ENCODE measurements at places on chromosomes 5 and 9. TPM values are rescaled to one million over a fixed set of nuclear protein-coding genes. Genes with fewer than 3 reads are reported as not detected.
A peak's percentile ranks its signal among the peaks of the same experiment; 100 is the strongest.

GRCh38 chr5:126233256-126233655, 190.0 kb upstream of the GRAMD2B start:
- no peaks in the 10 kb centered on the region for H3K36me3 ChIP-seq
- no peaks in the 10 kb centered on the region for H3K4me1 ChIP-seq
- no peak overlapping the region for H3K4me3 ChIP-seq
- H3K27me3 ChIP-seq: no peaks in the 10 kb centered on the region
- no peak overlapping the region for H3K27ac ChIP-seq

DNA sequence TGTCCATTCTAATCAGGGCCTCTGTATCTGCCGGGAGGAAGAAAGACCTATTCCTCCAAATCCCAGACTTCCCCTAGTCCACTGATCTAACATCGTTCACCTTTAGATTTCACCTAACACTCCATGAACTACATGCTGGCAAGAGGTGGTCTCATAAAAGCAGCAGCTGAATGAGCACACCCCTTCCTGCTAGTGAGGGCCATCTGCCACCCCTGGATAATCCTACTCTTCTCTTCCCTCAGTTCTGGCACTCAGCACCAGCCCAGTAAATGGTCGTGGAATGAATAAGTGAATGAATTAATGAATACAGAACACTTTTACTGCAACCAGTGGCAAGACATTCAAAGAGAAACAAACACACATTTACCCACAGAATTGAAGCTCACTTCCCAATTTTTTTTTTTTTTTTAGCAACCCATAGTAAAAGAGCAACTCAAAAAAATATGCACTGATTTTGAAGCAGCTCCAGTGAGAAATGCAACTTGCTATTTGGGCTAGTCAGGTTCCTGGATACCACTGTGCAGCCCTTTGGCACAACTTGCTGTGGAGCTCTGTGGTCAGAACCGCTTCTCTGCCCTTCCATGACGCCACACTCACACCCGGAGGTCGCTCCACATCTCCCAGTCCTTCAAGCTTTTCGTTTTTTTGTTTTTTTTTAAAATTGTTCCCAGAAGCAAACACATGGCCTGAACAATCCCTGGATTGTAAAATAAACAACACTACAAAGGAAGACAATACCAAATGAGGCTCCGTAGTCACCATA, 6.2 kb downstream of the RNF183 start:
- H3K27me3 ChIP-seq: no peaks in the 10 kb centered on the region
- H3K4me3 ChIP-seq: no peak overlapping the region
- peaks cover 5% of the 10 kb centered on the region for H3K36me3 ChIP-seq
- no peak overlapping the region for H3K27ac ChIP-seq
- DNase-seq: no peak

DNA sequence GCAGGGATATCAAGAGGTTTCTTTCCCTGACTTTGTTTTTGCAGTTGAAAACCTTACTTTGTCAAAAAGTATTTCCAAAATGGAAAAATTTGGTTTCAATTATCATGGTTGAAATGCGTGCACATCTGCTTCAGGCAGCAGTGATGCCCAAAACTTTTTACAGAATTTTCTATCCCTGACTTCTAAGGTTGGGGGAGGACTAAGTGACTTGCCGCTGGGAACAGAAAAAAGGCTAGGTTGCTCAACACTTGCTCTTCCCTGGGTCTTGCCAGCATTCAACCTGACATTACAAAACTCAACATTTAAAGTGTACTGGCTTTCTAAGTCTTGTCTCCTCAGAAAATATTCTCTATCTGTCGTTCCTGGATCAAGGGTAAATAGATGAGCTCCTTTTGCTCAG, 4.7 kb downstream of the KLHL3 start:
- no peak for DNase-seq
- H3K4me1 ChIP-seq: peaks cover 47% of the 10 kb centered on the region
- H3K27me3 ChIP-seq: no peaks in the 10 kb centered on the region
- no peaks in the 10 kb centered on the region for H3K36me3 ChIP-seq
- no peak overlapping the region for H3K4me3 ChIP-seq

The GABRA1 gene
- not detected for total RNA-seq

- no peak overlapping the region for H3K27ac ChIP-seq
- no peaks in the 10 kb centered on the region for H3K4me1 ChIP-seq
- H3K4me3 ChIP-seq: no peak overlapping the region
- DNase-seq: no peak
- no peaks in the 10 kb centered on the region for H3K36me3 ChIP-seq
Measured at GRCh38 chr9:98607787-98608186, 100.9 kb downstream of the GABBR2 start.

The ACOT12 gene
- not detected for total RNA-seq

GRCh38 chr5:156896546-156896945, 46.5 kb downstream of the PPP1R2B start:
- no peak overlapping the region for H3K4me3 ChIP-seq
- no peak for DNase-seq
- H3K36me3 ChIP-seq: no peaks in the 10 kb centered on the region
- H3K27me3 ChIP-seq: no peaks in the 10 kb centered on the region

DNA sequence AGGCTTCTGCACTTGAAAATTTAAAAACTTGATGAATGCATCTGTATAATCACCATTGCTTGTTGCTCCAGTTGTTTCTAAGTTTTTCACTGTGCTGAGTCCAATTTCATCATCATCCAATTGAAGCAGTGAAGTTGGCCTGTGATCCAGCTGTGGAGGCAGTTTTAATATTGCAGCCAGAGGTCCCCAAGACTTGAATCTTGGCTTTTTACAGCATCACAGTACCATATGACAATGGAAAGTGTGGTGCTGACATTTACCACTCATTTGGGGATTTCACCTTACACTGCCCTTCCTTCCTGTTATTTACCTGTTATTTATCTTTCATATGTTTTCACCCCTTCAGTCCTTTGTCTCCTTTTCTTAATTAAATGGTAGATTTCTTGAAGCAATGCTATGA, 76.2 kb upstream of the SPIN1 start:
- peaks cover 26% of the 10 kb centered on the region for H3K4me1 ChIP-seq
- no peaks in the 10 kb centered on the region for H3K27me3 ChIP-seq
- no peak overlapping the region for H3K4me3 ChIP-seq
- H3K36me3 ChIP-seq: no peaks in the 10 kb centered on the region
- peak; percentile 36 for DNase-seq
- H3K27ac ChIP-seq: no peak overlapping the region

DNA sequence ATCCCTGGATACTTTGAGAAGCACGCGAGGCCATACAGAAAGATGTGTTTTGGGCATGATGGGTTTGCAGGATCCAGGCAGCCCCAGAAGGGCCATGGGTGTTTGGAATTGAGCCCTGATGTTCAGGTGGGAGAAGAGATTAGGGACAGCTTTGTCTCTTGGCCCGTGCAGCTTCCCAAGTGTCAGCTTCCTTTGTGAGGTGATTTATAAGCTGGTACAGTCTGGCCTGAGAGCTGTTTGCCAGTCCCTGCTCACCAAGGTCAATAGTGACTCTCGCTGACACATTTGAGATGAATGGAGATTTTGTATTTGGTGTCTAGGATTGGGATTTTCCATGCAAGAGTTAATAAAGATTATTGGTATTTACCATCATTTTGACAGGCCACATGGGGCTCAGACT, 165.9 kb downstream of the ICE1 start:
- no peak overlapping the region for H3K27ac ChIP-seq
- H3K27me3 ChIP-seq: peaks cover 5% of the 10 kb centered on the region

GRCh38 chr5:146890731-146891440, 12.3 kb upstream of the PPP2R2B start:
- H3K36me3 ChIP-seq: no peaks in the 10 kb centered on the region
- H3K27ac ChIP-seq: no peak overlapping the region
- no peaks in the 10 kb centered on the region for H3K27me3 ChIP-seq
- H3K4me3 ChIP-seq: no peak overlapping the region
- DNase-seq: no peak

DNA sequence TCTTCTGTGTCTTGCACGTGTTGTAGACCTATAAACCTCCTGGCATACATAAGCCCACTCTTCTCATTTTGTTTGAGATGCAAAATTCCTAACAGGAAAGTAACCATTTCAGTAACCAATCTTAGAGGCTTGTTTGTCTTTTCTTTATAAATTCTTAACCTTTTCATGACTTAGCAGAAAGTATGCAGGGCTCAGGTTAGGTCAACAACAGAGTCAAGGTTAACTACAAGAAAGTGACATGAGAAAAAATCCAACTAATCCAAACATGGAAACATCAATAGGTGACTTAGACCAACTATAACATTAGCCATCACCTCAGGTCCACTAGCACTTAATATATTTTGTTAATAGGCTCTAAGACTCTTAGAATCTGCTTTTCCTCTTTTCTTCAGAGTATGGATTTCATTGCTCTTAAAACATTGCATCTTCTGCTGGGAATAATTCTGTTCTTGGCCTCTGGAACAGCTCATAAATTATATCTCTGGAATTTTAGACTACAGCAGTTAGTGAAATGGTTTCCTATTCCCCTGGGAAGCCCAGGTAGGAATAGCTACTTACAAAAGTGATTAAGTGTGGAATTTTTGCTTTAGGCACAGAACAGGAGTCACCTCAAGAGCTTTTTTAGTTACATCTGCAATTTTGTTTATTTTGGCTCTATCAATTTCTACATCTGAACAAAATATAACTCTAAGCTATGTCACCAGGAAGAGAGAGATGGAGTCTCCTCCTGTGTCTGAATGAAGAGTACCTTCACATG, 155.3 kb upstream of the ANKRD55 start:
- no peak overlapping the region for H3K4me3 ChIP-seq
- DNase-seq: no peak
- peaks cover 2% of the 10 kb centered on the region for H3K4me1 ChIP-seq
- no peak overlapping the region for H3K27ac ChIP-seq
- H3K27me3 ChIP-seq: no peaks in the 10 kb centered on the region
- H3K36me3 ChIP-seq: no peaks in the 10 kb centered on the region

The SEMA6A gene
- total RNA-seq: 0.10 TPM

- no peak for DNase-seq
- H3K27me3 ChIP-seq: no peaks in the 10 kb centered on the region
- no peaks in the 10 kb centered on the region for H3K36me3 ChIP-seq
Measured at GRCh38 chr5:68002836-68003235, 212.7 kb upstream of the PIK3R1 start.

DNA sequence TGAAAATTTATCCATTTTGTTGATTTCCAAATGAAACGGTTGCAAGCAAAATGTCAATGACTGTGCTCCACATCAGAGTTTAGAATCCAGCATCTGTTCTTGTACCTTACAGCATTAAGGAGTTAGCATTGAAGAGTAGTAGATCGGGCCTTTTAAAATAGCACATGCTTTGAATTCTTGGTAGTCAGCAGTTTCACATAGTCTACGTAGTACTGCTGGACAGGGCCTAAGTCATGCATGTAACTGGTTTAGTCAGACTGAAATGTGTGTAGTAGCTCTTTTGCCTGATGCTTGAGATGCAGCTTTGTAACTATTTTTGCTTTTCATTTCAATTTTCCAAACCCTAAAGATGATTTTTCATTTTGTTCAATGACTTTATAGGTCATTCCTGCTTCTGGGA, 19.8 kb downstream of the LECT2 start:
- no peak overlapping the region for H3K27ac ChIP-seq
- no peaks in the 10 kb centered on the region for H3K36me3 ChIP-seq
- H3K27me3 ChIP-seq: peaks cover 25% of the 10 kb centered on the region
- no peak for DNase-seq

The FOXD4L4 gene
- total RNA-seq: not detected

DNA sequence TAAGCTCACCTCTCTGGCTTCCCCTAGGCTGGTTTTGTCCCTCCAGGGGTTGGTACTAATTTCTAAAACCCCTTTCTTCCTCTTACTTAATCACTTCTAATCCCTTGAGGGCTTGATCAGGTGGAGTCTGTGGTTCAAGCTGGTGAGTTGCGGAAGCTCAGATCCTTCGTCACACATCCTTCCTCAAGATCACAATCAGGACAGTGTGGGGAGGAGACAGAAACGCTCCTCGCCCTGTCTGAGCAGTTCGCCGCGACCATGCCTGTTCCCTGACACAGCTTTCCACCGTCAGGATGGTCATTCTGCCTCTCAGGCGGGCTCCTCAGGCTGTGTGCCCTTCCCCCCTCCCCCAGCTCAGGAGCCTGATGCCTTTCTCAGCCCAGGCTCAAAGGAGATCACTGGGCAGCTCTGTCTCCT, 24.3 kb downstream of the CPLX2 start:
- peak overlapping the region; percentile 23 for H3K4me3 ChIP-seq
- DNase-seq: peak; percentile 70
- H3K4me1 ChIP-seq: peaks cover 22% of the 10 kb centered on the region
- no peak overlapping the region for H3K27ac ChIP-seq

- H3K27ac ChIP-seq: no peak overlapping the region
- peaks cover 12% of the 10 kb centered on the region for H3K4me1 ChIP-seq
- no peak for DNase-seq
- no peak overlapping the region for H3K4me3 ChIP-seq
Measured at GRCh38 chr9:121750715-121751623, 99.5 kb downstream of the DAB2IP start.

DNA sequence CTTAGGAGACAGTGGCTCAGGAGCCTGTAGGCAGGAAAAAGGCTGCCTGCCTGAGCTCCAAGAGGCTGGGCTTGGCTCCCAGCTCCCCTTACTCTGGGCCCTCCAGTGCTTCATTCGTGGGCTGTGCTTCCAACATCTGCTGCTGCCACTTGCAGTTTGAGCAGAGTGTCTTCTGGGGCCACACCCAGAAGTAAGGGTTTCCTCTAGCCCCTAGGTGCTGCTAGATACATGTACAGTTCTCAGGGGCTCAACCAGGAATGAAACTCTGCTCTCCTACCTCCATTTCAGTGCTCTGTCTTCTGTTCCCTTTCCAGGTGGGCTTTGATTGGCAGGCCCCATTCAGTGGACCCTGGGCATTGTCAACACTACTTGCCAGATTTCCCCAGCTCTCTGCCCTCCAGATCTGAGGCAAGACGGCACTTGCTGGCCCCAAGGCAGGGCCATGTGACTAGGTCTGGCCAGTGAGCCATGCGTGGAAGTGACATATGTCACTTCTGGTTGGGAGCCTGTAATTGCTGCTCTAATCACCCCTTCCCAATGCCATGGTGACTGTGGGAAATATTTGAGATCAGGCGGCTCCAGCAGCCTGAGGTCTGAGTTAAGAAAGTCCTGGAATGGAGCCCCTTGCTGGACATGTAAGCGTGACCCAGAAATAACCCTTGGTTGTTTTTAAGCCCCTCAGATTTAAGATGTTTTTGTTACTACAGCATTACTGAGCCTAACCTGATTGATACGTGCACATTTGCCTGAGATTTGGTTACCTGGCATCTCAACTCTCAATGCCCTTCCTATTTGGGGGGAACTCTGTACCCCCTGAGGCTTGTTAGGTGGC, 9.4 kb upstream of the BOD1 start:
- H3K27me3 ChIP-seq: no peaks in the 10 kb centered on the region
- no peak overlapping the region for H3K4me3 ChIP-seq
- H3K4me1 ChIP-seq: no peaks in the 10 kb centered on the region
- no peak for DNase-seq
- no peak overlapping the region for H3K27ac ChIP-seq
- H3K36me3 ChIP-seq: no peaks in the 10 kb centered on the region

DNA sequence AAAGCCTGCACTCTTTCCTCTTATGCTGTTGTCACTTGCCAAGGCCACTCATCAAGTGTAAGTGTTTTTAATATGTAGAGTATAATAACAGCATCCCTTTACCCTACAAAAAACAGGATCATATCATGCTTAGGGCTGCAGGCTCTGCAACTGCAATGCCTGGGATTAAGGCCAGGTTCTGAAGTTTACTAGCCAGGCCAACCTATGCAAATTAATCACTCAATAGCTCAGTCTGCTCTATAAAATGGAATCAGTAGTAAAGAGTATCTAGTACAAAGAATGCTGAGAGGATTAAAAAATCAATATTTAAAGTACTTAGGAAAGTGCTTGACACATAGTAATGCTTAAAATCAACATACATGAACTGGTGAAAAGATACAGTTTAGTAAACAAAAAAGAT, 253.3 kb downstream of the EDIL3 start:
- no peak for DNase-seq
- no peaks in the 10 kb centered on the region for H3K27me3 ChIP-seq
- H3K4me3 ChIP-seq: no peak overlapping the region
- no peak overlapping the region for H3K27ac ChIP-seq

Data from activated naive CD4-positive, alpha-beta T cell treated with anti-CD3 and anti-CD28 coated beads for 36 hours (primary cell).